ENCODE measurements at places on chromosomes 12 and 14.

GRCh38 chr12:112916270-112916669 lies 9.5 kb downstream of the OAS1 start:
- DNase-seq = no peak

DNA sequence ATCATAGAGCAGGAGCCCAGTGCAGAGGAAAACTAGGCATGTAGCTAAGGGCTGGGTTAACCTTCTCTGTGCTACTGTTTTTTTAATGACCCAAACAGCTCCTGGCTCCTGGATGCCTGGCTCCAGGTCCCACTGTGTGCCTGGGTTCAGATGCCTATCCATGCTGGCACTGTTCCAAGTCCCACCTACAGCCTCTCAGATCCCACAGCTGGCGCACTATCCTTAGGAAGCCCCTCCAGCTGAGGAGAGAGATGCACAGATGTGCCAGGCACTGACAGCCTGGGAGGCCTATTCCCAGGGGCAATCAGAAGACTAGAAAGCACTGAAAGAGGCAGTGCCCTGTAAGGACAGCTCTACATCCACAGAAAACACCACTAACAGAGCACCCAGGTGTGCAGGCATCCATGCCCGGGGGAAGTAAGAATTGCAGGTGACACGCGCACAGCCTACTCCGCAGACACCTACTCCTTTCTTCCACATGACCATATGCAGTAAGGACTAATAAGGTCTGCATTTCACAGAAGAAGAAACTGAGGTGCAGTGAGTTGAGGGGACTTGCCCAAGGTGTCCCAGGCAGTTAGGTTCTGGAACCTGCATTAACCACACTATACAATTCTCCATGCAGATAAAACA lies 51.2 kb downstream of the PITPNM2 start:
- peak; percentile 78 for DNase-seq

GRCh38 chr14:84323978-84324377 lies 1206.0 kb upstream of the FLRT2 start:
- DNase-seq = no peak

GRCh38 chr14:24630872-24631477 lies 3.0 kb downstream of the GZMB start:
- peak; percentile 99 for DNase-seq

- no peak for DNase-seq
These were observed 2.1 kb downstream of the SCAF11 start for GRCh38 chr12:45988264-45988663.

- no peak for DNase-seq
These were observed 991.2 kb downstream of the FLRT2 start for GRCh38 chr14:86521031-86521730.

GRCh38 chr14:80996049-80996901 lies 40.9 kb downstream of the TSHR start:
- DNase-seq = no peak

DNA sequence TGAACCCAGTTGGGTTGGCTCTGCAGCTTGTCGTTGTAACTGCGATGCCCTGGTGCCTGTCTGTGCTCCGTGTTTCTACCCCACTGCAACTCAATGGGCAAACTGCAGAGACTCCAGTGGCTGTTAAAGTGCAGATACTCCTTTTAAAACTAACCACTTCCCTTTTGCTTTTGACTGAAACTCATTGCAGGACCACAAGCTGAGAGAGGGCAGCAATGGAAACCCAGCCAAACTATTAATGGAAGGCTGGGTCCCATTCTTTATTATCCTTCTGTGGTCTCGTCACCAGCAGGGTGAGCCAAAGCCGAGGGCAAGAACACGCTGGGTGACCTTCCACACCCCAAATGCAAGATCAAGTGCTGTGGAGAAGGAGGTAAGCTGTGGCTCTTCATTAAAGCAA lies 910.4 kb downstream of the VRK1 start:
- peak; percentile 35 for DNase-seq

DNA sequence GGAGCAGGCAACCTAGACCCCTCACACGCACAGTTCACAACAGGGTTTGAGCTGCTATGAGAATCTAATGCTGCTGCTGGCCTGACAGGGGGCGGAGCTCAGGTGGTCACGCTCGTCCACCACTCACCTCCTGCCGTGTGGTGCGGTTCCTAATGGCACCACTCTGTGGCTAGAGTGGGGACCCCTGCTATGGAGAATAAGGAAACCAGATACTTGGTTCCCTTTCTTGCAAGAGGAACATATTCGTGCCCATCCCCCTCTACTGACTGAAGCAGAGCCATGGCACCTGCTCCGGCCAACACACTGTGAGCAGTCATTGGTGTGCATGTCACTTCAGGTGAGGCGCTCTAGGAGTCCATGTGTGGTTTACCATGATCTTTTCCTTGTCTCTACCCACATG lies 30.4 kb upstream of the RIMBP2 start:
- no peak for DNase-seq

GRCh38 chr14:71267007-71267513 lies 359.8 kb downstream of the PCNX1 start:
- no peak for DNase-seq

DNA sequence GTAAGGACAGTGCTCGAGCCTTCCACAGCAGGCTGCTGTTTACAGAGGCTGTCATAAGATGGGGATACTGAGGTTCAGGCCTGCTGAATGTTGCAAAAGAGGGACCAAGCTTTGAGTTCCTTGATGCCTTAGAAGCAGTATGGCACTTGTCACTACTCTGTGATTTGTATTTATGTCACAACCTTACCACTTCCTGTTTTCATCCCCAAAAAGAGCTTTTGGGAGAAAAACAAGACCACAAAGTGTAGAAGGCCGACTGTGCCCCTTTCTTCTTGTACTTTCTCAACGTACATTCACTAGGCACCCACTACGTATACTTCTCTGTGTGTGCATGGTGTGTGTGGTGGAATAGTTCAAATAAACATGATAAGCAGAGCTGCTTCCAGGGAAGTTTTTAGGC lies 90.1 kb downstream of the DRAM1 start:
- no peak for DNase-seq

DNA sequence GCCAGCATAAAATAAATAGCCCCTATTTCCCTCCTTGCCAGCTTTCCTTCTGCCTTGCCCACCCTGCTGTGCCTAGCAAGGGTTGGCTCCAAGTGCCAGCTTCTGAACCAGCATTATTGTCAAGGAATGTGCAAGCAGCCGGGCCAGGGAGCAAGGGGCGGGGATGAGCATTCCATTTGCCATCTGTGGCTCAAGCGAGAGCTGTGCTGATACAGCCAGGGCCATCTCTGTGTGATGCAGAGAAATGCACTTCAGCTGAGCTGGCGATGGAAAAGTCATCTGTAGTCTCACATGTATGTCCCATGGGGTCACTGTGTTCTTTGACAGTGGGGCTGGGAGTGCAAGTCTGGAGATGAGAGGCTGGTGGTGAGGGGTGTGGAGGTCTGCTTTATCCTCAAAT lies 137.3 kb downstream of the SUDS3 start:
- no peak for DNase-seq

DNA sequence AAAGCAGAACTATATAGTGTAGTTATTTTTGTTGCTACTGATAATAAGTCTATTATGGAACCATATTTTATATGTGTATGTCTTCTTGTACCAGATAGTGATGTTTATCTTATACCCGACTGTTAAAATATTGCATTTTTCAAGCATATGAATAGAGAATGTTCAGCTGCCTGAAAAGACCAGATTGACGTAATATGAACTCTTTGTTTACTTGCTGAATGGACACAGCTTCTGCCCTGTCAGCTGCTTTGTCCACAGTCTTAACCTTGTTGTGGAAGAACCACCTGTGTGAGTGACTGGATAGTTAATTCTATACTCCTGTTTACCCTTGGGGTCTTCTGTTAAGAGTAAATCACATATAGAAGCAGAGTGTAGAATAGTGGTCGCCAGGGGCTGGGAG lies 109.3 kb downstream of the LGR5 start:
- no peak for DNase-seq

GRCh38 chr12:24948420-24948756 lies 513 bp downstream of the BCAT1 start:
- DNase-seq = no peak

- no peak for DNase-seq
These were observed 82.7 kb downstream of the SDR9C7 start for GRCh38 chr12:56851462-56851861.

Data from DMS79 treated with DMSO at 0.1 percent for 48 hours (cell line).